ENCODE measurements at places on chromosomes 5 and 9.
A peak's percentile ranks its signal among the peaks of the same experiment; 100 is the strongest.

DNA sequence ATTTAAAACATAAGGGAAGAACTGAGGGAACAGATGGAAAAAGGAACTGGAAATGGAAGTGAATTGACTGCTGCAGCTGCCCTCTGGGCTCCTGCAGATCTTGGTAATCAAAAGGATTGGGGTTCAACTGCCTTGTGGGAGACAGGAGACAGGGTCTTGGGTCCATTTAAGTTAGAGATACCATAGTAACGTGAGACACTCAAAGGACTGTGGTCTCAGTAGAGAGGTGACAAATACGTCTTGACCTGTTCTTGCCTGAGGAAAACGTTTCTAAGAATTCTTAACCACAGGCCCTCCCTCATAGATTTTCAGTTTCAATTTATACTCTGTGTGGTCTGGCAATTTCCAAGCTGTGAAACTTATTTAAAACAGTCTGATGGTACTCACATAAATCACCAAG lies 100.8 kb upstream of the DHFR start:
- DNase-seq = no peak

DNA sequence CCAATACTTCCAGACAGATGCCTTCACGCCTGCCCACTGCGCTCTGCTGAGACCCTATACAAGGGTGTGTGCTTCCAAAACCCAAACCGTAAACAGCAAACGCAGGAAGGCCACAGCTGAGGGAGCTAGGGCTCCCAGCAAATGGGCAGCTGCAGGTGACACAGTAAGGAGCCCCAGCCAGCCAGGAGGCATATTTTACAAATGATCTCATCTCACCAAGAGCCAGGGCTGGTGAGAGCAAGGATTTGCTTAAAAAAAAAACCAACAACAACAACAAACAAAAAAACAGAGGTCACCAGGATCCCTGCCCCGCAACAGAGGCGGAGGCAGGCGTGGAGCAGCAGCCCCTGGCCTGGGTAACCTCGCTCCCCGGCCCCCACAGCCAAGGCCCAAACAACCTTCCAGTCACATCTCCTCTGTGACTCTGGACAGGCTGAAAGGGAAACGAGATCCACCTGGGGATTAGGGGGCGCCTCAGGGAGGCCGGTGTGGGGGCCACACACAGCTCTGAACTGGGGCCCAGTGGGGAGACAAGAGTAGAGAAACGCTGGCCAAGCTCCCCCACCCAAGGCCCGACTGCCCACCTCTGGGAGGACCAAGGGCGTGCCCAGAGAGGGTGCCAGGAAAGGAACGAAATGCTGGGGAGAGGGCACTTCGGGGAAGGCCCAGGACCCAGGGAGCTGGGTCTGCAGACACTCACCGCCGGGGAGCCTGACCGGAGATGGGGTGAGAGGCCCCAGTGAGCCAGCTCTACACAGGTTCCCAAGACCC lies 3.3 kb downstream of the NACC2 start:
- DNase-seq = no peak

DNA sequence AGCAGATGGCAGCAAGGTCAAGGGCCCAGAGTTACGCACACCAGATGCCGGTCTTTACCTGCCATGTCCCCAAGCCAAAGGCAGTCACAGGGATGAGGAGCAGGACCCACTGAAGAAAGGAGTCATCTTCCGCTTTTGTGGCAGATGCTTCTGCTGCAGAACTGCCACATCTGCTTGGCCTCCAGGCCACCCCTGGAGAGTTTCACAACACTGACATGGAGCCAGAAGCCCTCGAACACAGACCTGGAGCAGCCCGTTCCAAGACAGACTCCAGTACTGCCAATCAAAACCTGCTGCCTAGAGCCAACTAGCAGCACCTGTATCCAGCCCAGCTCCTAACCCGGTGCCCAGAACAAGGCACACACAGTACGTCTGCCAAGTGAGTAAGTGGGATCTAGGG lies 1.5 kb downstream of the SURF1 start:
- DNase-seq = no peak

DNA sequence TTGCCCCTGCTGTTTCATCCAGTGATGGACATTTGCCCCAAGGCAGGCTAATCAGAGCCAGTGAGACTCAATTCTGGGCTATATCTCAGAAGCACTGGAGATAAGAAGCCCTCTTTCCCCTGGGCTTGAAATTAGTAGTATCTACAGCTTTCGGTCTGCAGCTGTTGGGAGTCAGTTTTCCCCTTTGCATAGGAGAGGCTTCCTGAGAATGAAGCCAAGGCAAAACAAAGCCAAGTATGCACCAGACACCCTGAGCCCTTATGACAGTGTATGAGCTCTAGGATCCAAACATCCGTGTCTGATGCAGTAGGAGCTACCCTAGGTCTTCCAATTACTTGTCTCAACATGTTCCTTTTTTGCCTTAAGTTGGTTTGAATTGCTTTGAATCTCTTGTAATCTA lies 79.2 kb upstream of the PANK3 start:
- no peak for DNase-seq

DNA sequence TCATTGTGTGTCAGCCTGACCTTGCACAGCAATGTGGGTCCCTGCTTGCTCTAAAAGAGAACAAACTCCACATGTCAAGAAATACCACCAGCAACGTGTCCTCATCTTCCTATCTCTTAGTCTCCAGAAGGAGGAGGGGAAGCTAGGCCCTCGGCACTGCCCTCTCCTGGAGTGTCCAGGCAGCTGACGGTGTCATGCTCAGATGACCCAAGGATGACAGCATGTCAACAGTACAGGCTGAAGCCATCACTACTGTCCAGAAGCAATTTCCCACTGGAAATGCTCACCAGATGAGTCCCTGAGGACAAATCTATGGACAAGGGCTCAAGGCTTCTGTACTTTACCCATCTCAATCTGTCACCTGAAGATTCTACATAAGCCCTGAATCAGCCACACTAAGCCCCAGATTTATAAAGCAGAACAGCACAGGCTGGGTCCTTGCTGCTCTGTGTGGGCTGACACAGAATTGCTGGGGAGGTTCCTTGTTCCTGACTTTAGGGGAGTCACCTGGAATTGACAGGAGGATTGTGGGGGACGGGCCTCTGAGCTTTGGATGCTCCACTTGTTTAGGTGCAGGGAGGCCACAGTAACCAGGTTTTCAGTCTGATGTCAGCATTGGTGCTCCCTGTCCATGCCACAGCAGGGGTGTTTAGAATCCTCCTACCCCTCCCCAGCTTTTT lies 210.2 kb downstream of the DAB2IP start:
- DNase-seq = no peak

- DNase-seq = no peak
These were observed 91.8 kb upstream of the GPR151 start for GRCh38 chr5:146607659-146608332.

GRCh38 chr5:66012271-66012670 lies 85.9 kb downstream of the ERBIN start:
- no peak for DNase-seq

DNA sequence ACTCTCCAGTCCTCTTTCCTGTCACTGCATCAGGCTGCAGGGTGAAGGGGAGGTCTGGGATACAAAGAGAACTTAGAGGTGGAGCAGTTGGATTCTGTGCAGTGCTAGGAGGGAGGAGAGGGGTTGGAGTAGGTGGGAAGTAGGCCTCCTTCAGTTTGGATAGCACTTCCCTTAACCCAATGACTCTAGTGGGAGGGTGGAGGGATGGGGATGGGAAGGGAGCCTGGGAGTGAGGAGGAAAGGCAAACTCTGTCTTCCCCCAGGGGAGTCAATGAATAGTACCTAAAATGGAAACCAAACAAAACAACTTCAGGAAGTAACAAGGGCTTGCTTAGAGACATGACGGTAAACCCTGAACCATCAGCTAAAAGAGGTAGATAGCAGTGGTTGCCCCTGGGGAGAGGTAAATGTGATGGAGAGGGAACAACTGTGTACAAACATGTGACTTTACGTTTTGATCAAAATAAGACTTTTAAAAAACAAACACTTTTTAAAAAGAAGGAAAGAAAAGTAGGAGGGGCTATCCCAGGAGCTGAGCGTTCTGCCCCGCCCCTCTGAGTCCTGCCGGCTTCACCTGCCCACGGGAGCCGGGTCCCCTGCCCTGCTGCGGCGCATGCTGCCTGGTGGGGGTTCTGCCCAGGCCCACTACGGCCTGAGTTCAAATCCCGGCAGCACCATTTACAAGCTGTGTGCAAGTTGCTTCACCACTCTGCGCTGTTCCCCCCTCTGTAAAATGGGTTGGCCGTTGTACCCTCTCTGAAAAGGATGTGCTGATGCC lies 30.9 kb downstream of the GSN start:
- no peak for DNase-seq

- DNase-seq = no peak
These were observed 2.0 kb downstream of the ERBIN start for GRCh38 chr5:65928322-65928752.

GRCh38 chr9:70873506-70873905 lies 247.9 kb downstream of the TRPM3 start:
- DNase-seq = no peak

GRCh38 chr9:33184963-33185362 lies 17.8 kb upstream of the B4GALT1 start:
- no peak for DNase-seq

DNA sequence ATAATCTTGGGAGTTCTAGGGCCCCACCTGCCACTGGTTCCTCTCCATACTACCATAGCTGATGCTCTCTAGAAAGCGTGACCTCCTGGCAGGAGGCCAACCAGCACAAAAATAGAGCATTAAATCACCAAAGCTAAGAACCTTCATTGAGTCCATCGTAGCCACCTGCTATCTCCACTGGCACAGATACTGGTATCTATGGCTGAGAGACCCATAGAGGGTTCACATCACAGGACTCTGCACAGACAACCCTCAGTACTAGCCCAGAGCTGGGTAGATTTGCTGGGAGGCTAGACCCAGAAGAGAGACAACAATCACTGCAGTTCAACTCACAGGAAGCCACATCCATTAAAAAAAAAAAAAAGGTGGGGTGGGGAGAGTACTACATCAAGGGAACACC lies 509.1 kb downstream of the DTWD2 start:
- DNase-seq = no peak

GRCh38 chr5:652023-652515 lies 39.9 kb downstream of the CEP72 start:
- DNase-seq = no peak

- no peak for DNase-seq
These were observed 144.5 kb upstream of the TNC start for GRCh38 chr9:115262477-115262876.

DNA sequence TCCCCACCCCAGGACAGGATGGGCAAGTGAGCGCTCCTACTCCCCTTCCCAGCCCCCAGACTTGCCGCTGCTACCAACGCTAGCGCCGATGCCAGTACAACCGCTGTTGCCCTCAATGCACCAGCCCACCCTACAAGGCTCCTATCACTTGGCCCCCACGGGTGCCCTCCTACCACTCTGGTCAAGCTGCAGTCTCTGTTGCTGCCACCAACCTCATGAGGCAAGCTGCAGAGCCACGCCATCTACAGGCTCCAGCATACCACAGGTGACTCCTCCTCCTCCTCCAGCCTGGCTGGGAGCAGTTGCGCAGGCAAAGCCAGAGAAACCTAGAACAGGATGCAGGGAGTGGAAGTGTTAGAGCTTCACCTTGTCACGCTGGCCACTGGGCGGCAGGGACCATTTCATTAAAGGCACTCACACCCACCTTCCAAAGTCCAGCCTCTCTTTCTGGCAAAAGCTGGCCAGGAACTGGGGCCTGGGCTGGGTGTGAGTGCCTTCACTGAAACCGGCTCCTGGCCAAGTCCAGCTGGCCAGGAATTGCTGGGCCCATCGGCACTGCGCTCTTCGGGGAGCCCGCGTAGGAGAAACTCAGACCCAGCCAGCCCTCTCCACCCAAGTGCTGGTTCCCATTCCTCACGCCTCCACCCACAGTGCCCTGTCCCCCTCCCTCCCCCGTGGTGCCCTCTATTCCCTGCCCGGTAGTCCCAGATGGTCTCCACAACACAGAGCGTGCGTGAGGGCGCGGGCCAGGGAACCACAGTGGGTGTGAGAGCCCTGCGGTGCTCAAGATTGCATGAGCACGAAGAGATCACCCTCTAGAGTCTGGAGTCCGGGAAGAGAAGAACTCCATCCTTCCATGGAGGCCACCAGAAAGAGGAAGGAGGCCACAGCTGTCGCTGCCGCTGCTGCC lies 1.6 kb upstream of the PCAT7 start:
- DNase-seq = no peak

DNA sequence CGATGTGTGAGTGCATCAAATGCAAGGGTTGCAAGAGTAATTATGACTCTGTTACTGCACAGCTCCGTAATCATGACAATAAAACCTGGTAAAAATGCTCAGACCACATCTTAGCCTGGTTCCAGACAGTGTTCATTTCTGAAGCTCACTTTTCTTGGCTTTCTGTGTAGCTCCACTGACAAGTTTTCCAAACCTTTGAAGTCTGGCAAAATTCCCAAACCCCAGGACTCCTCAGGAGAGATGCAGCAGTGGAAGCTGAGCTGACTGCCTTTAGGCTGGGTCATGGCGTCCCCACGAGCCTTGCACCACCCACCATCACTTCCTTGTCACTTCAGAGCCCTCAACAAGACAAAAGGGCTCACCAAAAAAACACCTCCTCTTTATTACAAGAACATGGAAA lies 131.6 kb upstream of the TAS2R1 start:
- DNase-seq = no peak

- no peak for DNase-seq
These were observed 26.2 kb downstream of the PTCD2 start for GRCh38 chr5:72346398-72346797.

GRCh38 chr9:133396952-133397351 lies 20.8 kb downstream of the STKLD1 start:
- DNase-seq = no peak

DNA sequence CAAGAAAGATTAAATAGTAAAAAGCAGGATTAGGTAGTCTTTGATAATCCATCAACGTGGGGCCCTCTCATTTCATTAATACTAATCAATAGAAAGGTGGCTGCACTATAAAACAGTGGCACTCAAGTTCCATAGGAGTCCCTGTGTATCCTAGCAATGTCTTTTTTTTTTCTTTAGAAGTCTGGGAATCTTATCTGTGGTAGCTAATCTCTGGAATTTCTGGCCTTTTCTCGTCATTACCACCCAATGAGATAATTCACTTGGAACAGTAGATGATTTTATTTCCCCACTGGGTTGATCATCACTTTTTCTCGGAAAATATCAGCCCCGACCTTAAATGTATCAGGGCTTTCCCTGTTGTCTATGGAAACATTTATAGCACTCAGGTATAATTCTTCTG lies 86.8 kb upstream of the CDH6 start:
- DNase-seq = no peak

GRCh38 chr5:108747774-108748400 lies at the start of gene FER:
Gene FER (plus strand): TSS chr5:108747897. CDS start chr5:108798183, 50,286 bp downstream.
- peak; percentile 8 for DNase-seq

- DNase-seq = no peak
These were observed 123.8 kb downstream of the FBXL7 start for GRCh38 chr5:15623794-15624193.

- no peak for DNase-seq
These were observed 75.4 kb downstream of the BNC2 start for GRCh38 chr9:16794871-16795639.

DNA sequence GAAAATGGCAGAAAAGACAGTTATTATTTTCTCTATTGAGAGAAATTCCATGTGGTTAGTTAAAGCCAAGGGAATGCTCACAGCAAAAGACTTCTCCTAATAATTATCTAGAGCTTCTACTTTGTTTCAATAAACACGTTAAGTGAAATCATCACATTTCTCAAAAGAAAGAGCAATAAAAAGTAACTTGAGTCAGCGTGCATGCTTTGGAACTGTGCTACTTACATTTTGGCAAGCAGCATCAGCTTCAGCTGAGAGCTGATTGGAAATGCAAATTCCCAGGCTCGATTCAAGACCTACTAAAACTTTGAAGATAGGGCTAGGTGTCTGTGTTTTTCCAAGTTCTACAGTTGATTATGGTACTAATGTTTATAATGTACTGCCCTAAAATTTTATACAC lies 132.1 kb downstream of the CDH18 start:
- DNase-seq = no peak

GRCh38 chr5:141778206-141778605 lies 96.2 kb upstream of the ARAP3 start:
- DNase-seq = no peak

Measured in stimulated activated CD8-positive, alpha-beta memory T cell treated with anti-CD3 and anti-CD28 coated beads, Interleukin-2, amount 100 ng/mL, for 48 hours (primary cell).